Stimulated activated CD4-positive, alpha-beta T cell treated with anti-CD3 and anti-CD28 coated beads, TNF-alpha, amount 100 ng/mL, for 1 hour (primary cell): ENCODE measurements at places on chromosomes 5 and 9.

GRCh38 chr9:32340361-32340760 lies 44.1 kb upstream of the ACO1 start:
- no peak for DNase-seq

DNA sequence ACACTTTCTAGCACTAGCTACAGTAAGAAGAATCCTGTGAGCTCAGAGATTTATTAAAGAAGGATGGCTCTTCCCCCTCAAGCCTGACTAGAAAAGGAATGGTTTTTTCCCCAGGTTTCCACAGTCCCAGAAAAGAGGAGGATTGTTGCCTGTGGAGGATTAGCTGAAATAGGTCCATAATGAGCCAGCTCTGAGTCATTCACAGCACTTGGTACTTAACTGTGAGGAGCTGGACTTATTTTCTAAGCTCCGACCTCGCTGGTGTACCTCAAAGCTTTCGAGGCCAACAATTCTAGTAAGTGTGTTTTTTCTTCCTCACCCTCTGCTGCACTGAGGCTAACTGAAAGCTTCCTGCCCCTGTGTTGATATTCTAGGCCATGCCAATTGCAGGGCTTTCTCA lies 222.5 kb upstream of the IL12B start:
- DNase-seq = no peak

GRCh38 chr9:111943746-111944145 lies 47.1 kb downstream of the UGCG start:
- DNase-seq = no peak

DNA sequence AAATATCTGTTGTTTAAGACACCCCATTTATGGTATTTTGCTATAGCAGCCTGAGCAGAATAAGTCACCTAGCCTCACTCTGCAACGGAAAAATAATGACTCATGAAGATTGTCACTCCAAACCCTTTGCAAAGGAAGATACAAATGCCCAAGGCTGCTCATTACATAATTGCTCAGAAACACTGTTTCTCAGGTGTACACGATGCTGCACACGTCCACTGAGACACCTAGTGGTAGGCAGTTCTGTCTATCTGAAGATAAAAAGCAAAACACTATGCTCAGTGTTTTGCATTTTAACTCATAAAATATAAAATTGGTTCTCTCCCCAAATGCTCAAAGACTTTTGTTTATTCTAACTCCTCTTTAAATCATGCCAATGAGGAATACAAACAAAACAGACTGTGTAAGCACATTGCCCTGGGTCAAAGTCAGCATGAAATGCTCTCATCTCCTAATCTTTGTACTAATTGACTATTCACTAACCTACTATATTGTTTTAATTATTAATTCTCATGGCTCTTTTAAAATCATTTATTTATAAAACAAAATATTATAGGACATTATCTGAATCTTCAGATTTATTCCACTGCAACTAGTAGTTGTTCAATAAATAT lies 7.7 kb upstream of the TSLP start:
- no peak for DNase-seq

- no peak for DNase-seq
These were observed 60.6 kb downstream of the TMEM174 start for GRCh38 chr5:73233461-73234203.
